ENCODE measurements at places on chromosomes 6 and 20. TPM values are rescaled to one million over a fixed set of nuclear protein-coding genes. Genes with fewer than 3 reads are reported as not detected.

DNA sequence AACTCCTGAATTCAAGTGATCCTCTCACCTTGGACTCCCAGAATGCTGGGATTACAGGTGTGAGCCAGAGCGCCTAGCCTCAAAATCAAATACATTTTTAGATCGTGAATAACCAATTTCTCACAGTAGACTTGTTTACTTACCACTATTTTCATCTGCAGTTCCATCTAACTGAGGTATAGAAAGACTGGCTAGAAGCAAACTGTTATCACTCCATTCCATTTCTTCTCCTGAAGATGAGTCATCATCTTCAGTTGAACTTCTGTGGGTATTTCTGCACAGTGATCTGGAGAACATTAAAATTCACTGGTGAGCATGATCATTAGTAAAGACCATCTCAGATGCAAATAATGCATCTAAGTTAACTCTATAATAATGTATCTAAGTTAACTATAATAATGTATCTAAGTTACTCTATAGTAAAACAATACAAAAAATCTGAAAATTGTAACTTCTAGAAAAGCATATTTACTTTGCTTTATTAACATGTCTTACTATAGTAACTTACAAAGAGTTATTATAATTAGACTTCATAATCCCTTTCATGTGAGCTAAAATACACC, 105.4 kb downstream of the REV3L start:
- DNase-seq, result no peak

TBC1D22B gene
- 7.7 TPM for total RNA-seq

DNA sequence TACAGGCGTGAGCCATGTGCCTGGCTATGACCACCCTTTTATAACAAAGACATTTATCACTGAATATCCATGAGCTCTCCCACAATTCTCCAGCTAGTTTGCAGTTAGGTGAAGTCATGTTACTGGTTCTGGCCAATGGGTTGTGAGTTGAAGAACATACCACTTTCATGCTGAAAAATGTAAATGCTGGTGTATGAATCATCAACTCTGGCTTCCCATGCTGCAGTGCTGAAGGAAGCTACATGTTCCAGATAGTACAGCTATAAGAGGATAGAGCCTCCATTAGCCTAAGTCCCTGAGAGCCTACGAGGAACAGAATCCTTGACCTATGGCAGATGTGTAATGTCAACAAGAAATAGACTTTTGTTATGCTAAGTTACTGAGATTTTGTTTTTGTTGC, 180.4 kb downstream of the BTBD9 start:
- no peak for DNase-seq

- no peak for DNase-seq
Observed at GRCh38 chr20:42113236-42113635, 495.1 kb upstream of the CHD6 start.

GRCh38 chr20:60888771-60889170, 363.3 kb upstream of the CDH4 start:
- no peak for DNase-seq

GRCh38 chr6:28598757-28599686, 73.3 kb downstream of the GPX5 start:
- no peak for DNase-seq

DSP gene
- 117 TPM for total RNA-seq

DNA sequence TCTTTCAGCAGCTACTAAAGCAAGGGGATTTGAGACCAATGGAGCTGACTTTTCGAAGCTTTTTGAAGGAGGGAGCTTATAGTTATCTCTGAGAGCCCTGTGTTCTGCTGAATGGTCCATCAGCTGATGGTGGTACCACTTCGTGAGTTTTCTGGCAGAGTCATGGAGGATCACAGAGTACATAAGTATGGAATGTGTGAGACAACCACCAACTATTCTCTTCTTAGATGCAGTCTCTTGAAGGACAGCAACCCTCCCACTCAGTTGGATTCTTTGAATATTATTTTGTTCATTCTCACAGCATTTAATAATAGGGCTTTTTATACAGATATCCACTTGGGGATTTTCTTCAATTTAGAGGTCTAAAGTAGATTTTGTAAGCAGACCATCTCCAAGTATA, 75.3 kb downstream of the ELOVL2 start:
- no peak for DNase-seq

DNA sequence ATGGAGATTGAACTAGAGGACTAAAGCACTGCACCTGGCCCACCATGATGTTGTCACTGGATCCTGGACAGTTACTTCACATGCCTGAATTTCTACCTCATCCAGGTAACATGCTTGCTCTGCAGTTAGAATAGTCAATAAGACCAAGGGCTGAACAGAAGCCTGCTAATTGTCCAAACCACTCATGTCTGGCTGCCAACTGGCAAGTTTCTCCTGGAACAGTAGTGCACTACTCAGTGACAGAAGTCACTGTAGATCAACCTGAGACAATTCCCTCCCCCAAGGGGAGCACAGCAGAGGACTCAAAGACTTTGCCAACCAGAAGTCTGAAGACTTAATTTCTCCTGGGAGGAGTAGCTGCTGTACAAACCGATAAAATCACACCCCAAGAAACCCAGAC, 454.6 kb upstream of the MARCKS start:
- DNase-seq, result no peak

PAQR8 gene
- 2.4 TPM for total RNA-seq

ABHD16A gene
- total RNA-seq, result 34.2 TPM

- no peak for DNase-seq
Observed at GRCh38 chr6:143432588-143432987, 17.9 kb downstream of the ADAT2 start.

DNA sequence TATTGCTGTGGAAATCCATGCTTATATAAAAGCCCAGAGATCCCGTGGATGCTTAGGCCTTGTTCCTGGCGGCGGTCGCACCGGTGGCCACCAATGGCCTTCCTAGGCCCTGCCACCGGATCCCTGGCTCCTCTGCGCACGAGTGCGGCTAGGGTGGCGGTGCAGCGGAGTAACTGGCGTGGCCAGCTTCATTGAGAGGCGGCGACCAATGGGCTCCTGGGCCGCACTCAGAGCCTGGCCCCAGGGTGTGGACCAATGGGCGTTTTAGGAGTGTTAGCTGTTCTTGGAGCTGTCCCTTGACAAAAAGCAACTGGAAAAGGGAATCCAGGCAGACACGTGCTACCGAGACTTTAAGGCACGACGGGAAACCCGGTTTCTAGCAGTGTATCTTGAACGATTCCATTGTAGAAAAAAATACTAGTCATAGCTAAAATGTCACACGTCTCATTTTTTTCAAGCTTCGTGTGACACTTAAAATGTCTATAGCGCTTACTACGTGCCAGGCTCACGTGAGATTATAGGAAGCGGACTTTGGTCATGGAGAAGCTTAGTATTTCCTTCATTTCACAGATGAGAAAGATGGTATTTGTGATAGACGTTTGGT, 1.7 kb downstream of the AMD1 start:
- peak; percentile 86 for DNase-seq

GRCh38 chr6:15530411-15530810, 132.4 kb downstream of the DTNBP1 start:
- no peak for DNase-seq

MYLK2 gene
- total RNA-seq, result 10.8 TPM

DNAJC5 gene
- 29.7 TPM for total RNA-seq

DNA sequence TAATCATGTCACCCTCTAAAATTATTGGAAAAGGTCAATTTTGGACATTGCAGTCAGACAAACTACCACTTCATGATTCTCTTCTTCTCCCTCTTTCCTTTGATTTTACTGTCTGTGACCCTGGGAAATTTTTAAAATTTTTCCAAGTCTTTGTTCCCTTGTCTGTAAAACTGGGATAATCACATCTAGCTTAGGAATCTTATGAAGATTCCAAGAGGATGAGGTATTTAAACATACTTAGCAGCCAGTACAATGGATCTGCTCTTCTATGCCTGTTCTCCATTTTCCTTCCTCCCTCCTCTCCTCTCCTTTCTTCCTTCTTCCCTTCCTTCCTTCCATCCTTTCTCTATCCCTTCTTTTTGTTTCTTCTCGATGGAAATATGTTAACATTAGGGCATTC, 651.6 kb upstream of the MARCKS start:
- DNase-seq, result no peak

CYP39A1 gene
- total RNA-seq, result 1.3 TPM

GRCh38 chr6:140018588-140018987, 644.1 kb upstream of the CITED2 start:
- no peak for DNase-seq
